ENCODE measurements at places on chromosomes 1 and 21.

DNA sequence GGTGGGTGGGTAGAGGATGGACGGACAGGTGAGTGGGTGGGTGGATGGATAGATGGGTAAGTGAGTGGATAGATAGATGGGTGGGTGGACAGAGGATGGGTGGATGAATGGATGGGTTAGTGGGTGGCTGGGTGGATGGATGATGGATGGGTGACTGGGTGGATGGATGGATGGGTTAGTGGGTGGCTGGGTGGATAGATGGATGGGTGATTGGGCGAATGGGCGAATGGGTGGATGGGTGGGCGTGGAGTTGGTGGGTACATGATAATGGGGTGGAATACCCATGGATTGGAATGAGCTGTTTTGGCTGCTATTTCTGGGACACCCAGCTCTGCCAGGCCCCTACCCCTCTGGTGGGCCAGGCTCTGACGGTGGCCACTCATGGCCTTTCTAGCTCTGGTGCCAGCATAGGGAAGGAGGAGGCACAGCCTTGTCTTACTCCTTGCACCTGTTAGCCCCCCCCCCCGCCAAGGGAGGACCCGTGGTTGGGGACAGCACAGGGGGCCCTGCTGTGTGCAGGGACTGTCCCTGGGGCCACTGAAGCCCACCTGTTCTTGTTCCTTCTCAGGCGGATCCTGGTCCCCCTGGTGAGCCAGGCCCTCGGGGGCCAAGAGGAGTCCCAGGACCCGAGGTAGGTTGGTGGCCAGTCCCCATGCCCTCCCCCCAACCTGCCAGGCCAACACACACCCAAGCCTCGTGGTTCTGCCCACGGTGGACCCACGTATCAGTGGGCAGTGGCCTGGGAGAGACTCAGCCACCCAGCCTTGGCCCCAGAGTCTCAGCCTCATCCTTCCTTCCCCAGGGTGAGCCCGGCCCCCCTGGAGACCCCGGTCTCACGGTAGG lies 26.4 kb downstream of the COL6A2 start:
- peak; percentile 13 for DNase-seq

DNA sequence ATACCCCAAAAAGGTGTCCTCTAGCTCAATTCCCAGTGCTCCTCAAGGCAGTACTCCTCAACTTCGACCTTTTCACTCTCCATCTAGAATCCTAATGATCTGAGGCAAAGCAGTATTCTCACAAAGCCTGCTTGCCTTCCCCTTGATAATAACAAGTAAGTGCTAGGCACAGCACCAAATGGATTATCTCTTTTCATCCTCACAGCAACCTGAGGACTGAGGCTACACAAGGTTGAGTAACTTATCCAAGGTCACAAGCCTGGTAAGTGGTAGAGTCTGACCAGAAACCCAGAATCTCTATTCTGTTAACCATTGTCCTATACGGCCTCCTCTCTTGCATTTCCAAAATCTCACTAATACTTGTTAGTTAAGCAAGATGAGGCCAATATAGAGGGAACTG lies 5.1 kb downstream of the SYDE2 start:
- no peak for DNase-seq

DNA sequence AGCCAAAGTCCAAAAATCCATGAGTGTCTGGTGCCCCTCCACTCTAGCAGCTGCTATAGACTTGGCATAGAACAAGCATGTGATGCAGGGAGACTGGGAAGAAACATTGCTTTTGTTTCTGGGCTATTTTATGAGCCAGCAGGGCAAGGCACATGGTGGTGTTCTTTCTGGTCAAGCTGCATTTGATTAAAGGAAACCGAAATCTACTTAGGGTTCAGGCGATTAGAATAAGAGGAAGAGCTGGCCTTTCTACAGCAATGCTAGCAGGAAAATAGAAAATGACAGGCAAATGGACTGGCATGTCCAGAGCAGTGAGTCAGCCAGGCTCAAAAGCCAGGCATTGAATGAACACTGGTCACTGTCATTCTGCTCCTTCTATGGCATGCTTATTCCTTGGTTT lies 28.5 kb upstream of the ARHGAP29 start:
- no peak for DNase-seq

- no peak for DNase-seq
Measured at GRCh38 chr1:85427331-85427730, 37.6 kb downstream of the DDAH1 start.

DNA sequence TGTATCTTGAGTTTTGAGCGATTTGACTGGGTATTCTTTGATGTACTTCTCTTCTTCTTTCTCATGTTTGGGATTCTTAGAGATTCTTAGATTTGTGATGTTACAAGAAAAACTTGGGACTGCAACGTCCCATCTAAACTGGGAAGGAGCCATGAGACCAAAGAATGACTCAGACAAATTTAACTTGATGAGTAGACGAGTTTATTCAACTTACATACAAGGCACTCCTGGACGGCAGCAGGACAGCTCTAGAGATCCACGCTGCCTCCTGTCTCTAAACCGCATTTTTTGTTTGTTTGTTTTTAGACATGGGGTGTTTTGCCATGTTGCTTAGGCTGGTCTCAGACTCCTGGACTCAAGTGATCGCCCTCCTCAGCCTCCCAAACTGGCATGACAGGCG lies 137.1 kb downstream of the PIK3R3 start:
- no peak for DNase-seq

GRCh38 chr1:61056196-61056572 lies 26.2 kb upstream of the NFIA start:
- DNase-seq = no peak

DNA sequence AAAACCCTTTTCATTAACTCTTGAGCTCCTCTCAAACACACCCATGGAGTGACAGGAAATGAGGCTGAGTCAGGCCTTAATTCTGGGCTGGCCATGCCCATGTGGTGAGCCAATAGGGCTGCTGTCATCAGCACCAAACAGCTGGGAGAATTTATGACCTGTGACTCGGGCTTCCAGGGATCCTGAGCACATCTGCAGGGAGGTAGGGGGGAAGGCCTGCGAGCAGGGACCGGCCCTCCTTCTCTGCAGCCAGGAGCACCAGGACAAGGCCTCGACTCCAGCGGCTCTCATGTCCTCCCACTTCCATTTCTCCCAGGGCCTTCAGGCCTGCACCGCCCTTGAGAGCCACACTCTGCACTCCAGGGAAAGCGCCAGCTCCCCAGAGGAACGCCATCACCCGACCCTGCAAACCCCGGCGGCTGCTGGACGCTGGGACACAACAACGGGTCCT lies 14.6 kb downstream of the RIPK4 start:
- DNase-seq = no peak

DNA sequence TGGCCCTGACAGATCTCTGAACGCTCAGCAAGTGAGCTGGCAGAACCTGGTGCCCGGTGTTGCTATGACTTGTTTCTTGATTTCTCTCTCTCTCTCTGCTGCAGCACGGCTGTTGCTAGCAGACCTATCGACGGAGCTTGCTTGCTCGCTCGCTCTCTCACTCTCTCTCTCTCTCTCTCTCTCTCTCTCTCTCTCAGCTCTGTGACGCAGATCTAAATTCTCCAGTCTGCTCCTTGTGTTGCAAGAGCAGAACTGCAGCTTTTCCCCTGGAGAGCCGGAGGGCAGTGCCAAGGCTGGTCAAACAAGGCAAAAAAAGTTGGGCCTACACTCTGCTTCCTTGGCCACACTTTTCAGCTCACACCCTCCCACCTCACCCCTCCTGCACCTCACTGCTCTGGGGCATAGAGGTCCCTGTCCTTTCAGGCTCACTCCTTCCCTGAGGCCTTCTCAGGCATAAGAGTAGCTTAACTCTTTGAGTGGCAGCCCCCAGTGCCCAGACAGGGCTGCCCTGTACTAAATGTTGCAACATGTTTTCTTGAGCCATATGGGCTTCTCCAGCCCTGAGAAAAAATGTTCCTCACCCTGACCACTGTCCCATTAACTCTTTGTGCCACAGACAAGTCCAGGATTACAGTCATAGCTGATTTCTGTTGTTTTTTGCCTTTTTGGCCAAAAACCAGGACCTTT lies 72.2 kb downstream of the CD46 start:
- no peak for DNase-seq

DNA sequence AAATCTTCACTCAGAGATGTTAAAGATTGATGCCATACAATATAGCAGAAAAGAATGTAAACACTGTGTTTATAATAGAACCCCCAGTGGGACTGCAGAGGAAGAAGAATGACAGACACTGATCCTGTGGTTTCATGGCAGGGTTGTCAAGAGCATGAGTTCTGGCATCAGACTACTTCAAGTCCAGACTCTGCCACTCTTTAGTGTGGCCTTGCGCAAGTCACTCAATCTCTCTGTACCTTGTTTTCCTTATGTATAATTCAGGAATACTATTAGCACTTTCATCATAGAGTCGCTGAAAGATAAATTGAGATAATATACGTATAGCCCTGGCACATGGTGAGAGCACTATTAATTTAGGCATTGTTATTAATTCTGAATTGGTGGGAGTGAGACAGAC lies 38.5 kb upstream of the BCL9 start:
- DNase-seq = no peak

DNA sequence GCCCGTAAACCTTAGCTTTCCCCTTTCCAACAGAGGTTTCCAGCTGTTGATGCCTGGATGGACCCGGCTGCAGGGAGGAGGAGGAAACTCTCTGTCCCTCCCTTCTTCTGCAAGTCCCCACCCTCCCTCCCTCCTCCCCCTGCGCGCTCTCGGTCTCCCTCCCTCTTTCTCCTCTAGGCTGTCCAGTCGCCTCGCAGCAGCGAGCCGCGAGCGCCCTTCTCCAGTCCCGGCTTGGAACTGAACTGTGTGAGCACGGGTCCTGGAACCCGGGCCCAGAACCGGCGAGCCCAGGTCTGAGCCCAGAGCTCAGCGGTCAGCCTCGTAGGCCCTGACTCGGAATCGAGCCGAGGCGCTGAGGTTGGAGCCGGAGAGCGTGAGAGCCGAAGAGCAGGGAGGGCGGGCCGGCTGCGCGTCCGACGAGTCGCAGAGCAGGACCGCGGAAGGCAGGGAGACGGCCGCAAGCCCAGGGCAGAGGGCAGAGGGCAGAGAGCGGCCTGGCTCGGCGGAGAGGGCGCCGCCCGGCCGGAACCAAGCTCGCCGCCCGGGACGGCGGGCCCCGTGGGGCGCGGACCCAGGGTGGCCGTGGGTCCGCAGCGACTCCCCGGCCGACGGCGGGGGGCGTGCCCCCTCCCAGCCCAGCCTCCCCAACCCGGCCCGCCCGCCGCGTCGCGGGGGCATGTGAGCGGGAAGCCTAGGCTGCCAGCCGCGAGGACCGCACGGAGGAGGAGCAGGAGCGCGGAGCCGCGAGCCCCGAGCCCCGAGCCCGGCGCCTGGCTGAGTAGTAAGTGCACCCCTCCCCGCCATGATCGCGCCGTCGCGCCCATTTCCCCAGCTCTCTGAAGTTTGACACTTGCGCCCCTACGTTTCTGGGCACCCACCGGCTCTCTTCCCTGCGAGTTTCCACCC lies at the start of gene SOX13:
TSS of gene SOX13 (plus strand) at position 185 of the 906 bp plus-strand sequence. CDS start 39,801 bp downstream, outside the sequence.
- DNase-seq = peak; percentile 96

DNA sequence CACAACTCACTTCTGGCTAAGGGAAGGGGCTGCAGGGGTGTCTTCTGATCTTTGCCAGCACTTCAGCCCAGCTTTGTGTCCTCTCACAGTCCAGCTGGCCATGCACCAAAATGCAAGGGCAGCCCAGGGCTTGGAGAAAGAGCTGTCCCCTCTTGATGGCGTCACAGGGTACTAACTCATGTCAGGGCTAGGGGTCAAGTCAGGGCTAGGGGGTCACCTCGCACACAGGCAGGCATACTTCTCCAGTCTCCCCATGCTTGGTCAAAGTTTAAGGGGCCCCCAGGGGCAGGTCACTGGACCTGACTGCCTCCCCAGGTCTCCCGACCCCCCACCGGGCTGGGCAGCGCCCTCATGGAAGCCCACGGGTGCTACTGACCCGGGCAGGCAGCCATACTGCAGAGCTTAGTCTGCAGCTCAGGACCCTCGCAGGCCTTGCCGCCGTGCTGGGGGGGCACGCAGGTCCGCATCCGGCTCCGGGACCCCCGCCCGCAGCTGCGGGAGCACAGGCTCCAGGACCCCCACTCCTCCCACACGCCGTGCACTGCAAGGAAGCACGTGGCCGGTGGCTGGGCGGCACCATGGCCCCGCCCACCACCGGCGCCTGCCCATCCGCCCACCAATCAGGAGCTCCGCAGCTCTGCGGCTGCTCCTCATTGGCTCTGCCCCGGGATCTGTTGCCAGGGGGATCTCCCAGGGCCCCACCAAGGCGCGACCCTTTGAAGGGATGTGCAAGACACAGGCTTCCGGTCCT lies 21.5 kb downstream of the ADGRB2 start:
- DNase-seq = no peak

- no peak for DNase-seq
Measured at GRCh38 chr1:231526536-231526935, 1.9 kb upstream of the TSNAX start.

DNA sequence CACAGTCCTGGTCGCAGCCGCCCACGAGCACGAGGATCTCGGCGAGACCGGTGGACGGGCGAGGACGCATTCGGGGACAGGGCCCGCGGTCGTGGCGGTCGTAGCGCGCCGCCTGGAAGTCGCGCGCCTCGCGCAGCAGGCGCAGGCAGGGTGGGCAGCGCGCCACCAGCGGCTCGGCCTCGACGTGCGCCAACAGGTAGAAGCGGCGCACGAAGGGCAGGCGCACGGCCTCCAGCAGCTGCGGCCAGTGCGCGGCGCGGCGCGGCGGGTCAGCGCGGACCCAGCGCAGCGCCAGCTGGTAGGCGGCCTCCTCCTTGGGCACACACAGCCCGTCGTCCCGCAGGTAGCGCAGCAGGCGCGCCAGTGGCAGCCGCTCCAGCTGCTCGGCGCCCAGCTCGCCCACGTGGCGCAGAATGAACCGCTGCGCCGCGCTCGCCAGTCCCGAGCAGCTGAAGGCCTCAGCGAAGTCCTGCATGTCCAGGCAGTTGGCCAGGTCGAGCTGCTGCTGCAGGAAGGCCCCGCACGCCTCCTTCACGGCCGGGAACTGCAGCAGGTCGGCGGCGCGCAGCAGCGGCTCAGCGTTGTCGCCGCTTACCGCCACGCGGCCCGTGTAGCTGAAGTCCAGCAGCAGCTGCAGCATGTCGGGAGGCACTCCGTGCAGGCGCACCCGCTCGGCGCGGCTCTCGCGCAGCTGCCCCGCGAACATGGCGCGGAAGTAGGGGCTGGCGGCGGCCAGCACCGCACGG lies 573 bp downstream of the KLHL21 start:
- no peak for DNase-seq

- DNase-seq = no peak
Measured at GRCh38 chr1:27436204-27437159, 44.1 kb downstream of the GPR3 start.

DNA sequence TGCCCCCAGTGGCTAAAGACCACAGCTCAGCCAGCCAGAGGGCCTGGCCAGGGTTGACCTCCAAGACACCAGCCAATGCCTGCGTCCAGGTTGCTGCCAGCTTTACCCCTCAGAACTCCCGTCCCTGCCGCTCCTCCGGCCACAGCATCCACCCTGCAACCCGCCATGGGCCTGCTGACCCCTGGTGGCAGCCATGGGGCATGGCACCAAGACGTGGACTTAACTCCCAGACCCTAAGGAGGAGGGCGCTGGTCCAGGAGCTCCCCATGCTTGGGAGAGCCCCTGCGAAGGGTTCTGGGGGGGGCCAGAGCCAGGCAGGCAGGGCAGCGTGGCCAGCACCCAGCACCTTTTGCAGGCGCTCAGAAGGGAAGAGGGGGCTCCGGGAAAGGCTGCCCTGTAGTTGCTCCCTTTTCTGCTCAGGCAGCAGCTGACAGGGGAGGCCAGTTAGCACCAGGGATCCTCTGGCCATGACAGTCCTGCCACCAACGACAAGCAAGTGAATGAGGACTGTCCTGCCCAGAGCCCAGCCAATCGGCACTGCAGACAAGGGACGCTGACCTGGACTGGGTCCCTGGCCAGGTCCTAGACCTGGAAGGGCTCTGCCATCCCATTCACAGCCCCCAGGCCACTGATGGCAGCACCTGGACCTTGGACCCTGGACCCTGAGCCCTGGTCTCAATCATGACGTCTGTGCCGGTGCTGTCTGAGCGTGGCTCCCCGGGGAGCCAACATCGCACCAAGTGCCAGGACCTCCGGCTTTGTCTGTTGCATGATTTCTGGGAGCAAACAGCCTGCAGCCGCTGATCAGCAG lies 246.2 kb downstream of the NPHP4 start:
- peak; percentile 63 for DNase-seq
